ENCODE measurements at places on chromosomes 13 and 19.

DNA sequence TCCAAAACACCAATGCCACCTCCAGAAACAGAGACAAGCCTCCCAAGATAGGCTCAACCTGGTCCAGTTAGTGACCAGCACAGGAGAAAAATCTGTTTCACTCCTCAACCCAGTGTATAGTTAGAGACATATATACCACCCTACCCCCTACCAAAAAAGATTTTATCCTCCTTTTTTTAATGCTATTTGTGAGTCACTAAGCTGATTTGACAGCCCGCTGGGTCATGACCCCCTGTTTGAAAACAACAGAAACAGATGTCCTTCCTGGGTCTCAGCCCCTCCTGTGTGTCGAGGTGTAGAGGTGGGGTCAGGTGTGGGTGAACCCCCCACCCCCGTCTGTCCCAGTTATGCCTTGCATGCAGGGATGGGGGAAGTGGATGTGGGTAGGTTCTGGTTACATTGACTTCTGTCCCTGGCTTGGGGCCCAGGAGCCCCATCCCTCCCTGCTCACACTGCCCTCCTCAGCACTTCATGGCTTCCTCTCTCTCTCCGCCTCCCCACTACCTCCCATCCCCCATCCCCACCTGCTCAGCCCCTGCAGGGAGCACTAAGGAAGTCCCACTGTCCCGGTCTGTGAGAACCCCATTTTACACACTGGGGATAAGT, 14.0 kb upstream of the TOMM40 start:
- DNase-seq, result no peak

- no peak for DNase-seq
Measured at GRCh38 chr19:47628078-47628771, 19.3 kb downstream of the BICRA start.

GRCh38 chr13:108700422-108701170, 71.2 kb downstream of the MYO16 start:
- no peak for DNase-seq

DNA sequence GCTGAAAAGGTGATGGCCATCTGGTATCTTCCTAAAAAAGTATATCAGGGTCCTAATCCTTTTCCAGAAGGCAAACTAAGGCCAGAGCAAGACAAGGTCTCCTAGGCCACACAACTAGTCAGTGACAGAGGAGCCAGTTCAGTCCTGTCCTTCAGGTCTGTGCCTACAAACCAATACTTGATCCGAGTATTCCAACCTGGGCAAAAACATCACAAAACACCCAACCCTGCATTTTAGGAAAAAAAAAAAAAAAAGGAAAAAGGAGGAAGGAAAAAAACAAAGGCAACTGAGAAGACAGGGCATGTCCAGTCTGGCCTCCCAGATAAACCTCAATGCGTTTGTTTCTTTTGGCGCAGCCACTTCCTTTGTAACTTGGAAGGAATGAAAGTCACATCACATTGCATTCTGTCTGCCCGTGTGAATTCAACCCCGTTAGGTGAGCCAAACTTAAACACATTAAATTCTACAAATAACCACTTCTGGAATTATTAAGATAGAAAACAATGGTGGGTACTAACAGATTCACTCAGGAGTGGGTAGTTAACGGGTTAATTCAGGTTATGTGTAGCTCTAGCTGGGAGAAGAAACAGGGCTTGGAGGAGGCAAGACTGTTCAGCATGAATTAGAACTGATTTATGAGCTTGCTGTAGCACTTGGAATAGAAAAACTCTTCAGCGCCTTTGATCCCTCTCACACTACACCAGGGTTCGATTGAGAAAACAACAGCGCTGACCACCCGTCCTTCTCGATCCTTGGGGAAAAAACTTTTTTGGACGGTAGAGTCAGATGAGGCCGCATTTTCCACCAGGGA, 43.0 kb upstream of the HNRNPA1L2 start:
- no peak for DNase-seq

GRCh38 chr19:13835791-13836723, 40.8 kb downstream of the ZSWIM4 start:
- no peak for DNase-seq

DNA sequence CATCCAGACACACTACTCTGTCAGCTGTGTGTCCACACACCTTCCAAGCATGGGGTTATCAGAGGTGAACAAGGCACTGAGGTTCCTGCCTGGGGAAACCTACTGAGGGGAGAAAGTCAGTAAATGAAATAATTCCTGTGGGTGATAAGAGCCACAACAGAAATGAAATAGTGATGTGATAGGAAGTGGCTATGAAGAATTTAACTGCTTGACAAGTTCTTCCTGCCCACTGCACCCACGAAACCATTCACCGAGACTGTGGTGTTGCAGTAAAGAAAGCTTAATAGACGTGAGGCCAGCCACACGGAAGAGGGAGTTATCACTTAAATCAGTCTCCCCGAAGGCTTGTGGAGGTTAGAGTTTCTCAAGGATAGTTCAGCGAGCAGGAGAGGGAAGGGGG, 353.1 kb downstream of the UQCRFS1 start:
- DNase-seq, result no peak

Data from stimulated activated CD4-positive, alpha-beta T cell treated with anti-CD3 and anti-CD28 coated beads, TNF-alpha, amount 100 ng/mL, for 1 hour (primary cell).